ENCODE measurements at places on chromosomes 4 and X.
A peak's percentile ranks its signal among the peaks of the same experiment; 100 is the strongest.

- DNase-seq: no peak
Observed at GRCh38 chr4:81021142-81021944, 9.2 kb upstream of the BMP3 start.

DNA sequence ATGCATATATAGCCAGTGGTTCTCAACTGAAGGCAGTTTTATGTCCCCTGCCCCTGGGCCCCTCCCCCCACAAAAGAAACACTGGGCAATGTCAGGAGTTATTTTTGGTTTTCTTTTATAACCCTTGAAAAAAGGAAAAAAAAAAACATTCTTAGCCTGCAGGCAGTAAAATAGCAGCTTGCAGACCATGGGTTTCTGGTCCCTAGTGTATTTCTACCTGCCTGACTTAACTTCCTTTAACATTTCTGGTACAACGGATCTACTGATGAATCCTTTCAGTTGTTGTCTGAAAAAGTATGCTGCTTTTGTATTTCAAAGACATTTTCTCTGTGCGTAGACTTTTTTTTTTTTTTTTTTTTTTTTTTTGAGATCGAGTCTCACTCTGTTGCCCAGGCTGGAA is 11.1 kb upstream of the FAM200B start:
- DNase-seq: no peak

DNA sequence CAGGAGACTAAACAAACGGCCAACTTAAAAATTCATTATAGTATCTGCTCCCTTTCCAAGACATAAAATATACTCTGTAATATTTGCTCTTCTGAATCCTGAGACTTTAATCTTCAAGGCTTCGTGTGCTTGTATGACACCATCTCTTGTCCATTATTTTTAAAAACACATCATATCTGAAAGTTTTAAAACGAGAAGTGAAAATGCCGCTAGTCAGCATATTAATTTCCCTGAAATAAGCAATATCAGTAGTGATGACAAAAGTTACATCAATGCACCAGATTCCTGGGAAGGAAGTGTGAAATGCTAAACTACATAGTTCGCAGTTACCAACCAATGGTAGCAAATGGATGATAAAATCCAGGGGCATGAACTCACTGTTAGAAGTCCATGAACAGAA is 66.8 kb upstream of the EXOC1L start:
- DNase-seq: no peak

DNA sequence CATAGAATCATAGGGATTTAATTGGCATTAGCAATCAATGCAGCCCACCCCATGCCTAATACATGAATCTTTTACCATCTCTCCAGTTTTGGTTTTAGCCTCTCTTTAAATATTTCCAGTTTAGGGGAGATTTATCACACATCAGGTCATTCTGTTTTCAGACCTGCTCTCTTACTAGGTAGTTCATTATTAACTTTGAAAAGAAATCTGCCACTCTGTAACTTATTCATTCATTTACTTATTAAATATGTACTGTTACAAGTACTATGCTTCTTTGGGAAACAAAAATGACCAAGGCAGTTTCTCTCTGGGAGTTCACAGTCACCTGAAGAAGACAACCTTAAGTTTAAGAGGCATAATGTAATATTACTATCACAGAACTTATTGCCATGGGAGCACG is 62.1 kb downstream of the USO1 start:
- DNase-seq: no peak

- DNase-seq: peak; percentile 63
Observed at GRCh38 chr4:121656269-121656641, 40.5 kb downstream of the ANXA5 start.

DNA sequence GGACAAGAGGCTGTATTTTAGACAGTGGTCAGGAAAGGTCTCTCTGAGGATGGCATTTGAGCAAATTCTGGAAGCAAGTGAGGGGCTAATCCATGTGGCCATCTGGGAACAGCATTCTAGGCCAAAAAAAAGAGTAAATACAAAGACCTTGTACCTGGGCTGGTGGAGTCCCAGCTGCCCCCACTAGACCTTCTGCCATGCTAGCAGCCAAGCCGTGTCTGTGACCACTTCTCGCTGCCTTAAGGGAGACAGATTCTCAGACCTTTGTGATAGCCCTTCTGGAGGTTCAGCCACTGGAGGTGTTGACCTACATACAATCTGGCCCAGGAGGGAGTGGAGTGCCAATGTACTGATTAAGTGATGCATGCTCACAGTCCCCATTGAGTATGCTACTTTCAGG is 506.2 kb downstream of the MID1IP1 start:
- no peak for DNase-seq

DNA sequence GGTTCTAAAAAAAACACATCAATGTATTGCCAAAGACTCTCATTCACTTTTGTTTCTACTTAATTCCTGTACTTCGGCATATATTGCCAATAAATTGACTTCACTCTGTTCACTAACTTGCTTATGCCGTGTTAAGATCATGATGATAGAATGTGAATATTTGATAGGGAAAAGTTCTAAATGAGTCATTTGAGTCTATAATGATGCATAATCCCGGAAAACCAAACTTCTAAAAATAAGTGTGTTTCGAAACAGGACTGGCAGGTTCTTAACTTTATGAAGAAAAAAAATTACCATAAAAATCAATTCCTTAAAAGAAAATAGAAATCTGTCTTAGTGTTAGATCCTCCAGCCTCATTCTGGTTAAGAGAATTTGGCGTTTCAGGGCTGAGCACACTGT is 387.5 kb upstream of the FTHL17 start:
- no peak for DNase-seq

- DNase-seq: no peak
Observed at GRCh38 chr4:84215217-84215616, 283.9 kb downstream of the NKX6-1 start.

All from NCI-H69 (cell line).